ENCODE measurements at places on chromosomes 1 and 21.

DNA sequence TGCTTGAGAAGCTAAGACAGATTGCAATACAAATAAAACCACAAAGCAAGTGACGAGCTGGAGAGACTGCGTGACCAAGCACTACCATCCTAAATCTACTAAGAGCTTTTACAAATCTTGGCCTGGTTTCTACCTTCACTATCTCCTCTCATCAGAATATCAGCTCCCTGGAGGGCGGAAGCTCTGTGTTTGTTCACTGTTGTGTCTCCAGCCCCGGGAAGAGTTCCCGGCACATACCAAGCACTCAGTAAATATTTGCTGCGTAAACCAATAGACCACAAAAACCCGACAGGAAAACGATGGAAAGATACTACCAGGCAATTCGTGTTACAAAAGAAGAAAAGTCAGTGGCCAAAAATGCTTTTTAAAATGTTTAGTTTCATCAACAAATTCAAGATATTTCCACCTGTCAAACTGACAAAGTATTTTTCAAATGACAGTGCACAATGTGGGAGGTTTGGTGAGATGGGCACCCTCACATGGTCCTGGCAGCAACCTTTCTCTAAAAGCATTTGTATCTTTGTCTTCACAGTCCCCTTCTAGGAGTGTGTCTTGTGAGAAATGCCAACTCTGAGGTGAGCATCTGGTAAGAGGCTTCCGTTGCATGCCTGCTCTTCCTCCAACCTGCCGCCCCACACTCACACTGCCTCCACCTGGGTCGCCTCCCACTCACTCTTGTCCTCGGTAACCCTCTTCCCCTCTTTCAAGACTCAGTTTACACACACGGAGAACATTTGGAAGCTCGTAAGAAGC, 34.7 kb downstream of the SLC1A7 start:
- DNase-seq = no peak

GRCh38 chr1:83626603-83627002, 372.3 kb downstream of the TTLL7 start:
- no peak for DNase-seq

- DNase-seq = no peak
Measured at GRCh38 chr1:202553560-202554038, 156.7 kb downstream of the SYT2 start.

GRCh38 chr1:36323636-36324352, at the start of gene EVA1B:
EVA1B (minus strand) TSS chr1:36323645; CDS start chr1:36323037, 608 bp downstream.
- DNase-seq = peak; percentile 96

DNA sequence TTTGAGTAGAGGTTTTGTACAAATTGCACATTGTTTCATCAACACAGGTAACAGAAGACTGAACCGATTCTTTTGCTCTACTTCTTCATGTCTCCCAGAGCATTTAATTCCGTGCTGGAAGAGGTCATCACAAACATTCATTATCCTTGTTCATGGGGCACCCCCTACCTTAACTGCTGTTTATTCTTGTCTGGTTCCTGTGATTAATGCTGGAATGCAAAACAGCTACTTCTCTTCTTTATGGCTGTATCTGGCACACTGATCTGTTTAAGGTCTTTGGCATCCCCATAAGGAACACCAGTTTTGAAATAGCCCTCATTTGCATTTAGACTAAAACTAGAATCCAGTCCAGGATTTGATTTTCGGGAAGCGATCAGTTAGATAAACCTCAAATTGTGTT, 42.2 kb downstream of the NTNG1 start:
- DNase-seq = no peak

GRCh38 chr1:52157582-52157981, 15.7 kb downstream of the ZFYVE9 start:
- DNase-seq = no peak

DNA sequence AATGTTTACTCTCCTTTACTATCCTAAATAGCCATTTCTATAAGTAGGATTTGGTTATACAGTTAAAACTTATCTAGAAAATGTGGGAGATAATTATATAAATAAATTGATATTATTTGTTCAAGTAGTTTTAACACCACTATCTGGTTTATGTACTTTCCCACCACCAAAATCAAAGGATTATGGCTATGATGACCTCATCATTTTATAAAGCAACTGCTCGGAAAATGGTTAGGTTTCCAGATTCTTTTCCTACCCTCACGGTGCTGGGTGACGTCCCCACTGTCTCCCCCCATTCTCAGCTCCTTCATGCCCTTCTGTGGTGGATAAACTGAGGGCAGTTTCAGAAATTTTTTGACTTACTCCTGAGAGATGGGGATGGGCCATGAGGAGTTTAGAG, 1011.8 kb upstream of the ADGRL4 start:
- no peak for DNase-seq
